ENCODE measurements at places on chromosomes 1 and 21.

DNA sequence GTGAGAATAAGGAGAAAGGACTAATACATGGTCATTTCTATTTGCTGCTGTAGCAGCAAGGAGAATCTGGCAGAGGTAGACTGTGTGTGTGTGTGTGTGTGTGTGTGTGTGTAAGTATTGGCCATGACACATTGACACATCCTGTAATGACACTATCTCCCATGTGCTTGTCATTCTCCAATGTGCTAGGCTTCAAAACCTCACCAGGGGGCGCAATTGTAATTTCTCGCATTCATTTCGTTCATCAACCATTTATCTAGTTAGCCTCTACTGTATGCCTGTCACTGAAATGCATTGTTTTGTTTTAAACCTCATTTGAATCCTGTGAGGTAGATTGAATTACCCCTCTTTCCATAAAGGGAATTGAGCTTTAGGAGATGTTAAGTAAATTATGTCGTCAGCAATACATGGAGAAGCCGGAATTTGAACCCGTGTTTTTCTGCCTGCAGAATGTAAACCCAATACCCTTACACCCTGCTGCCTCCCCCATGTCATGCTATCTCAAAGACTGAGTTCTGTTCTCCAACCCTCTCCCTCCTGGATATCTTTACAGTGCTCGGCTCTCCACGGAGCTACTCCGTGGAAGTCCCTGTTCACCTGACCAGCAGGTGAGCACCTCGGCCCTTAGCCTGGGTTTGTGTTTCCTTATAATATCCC is 100.8 kb downstream of the UCK2 start:
- peak; percentile 70 for DNase-seq

- no peak for DNase-seq
Measured at GRCh38 chr1:43285269-43285990, at the start of gene C1orf210. Gene C1orf210, minus strand, starts transcription at chr1:43285581. Its CDS starts 2,311 bp downstream, at chr1:43283270.

GRCh38 chr1:147541672-147542568 is 619 bp downstream of the BCL9 start:
- DNase-seq, result peak; percentile 51

GRCh38 chr1:203186446-203187303 is at the start of gene CHI3L1:
Gene CHI3L1, minus strand, starts transcription at chr1:203186704. Its CDS starts 81 bp downstream, at chr1:203186623.
- no peak for DNase-seq

DNA sequence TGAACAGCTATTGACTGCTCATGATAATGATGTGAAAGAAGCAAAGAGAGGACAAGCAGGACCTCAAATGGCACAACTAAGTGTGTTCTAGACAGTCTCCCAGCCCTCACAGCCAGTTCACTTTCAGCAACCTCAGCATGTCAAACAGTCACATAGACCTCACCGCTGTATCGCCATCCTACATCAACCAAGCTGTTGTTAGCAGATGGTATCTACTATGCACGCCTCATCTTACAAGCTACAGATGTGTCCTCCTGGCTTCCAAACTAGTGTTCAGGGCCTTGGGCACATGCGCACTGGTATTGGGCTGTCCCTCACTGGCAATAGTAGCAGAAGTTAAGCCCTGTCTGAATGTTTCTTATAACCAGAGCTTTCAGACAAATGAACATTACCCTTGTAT is 28.4 kb downstream of the EVI5 start:
- no peak for DNase-seq

DNA sequence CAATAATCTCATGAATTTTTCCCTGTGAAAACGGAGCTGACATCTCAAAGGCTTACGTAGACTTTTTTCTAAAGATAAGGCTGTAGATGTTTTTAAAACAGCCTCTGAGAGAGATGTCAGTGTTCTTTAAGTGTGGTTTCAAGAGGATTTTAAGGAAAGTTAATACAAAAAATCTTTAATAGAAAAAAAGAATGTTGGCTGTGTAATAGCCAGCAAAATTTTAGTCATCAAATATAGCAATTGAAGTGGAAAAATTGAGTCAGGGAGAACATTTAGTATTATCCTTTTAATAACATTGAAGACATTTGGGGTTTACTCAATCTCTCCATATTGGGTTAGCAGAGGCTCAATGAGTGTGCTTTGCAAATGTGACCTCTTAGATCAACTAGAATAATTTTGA is 38.6 kb upstream of the CHRM3 start:
- no peak for DNase-seq

GRCh38 chr1:201589186-201589585 is 50.3 kb downstream of the NAV1 start:
- no peak for DNase-seq

GRCh38 chr1:208090388-208091301 is 153.5 kb downstream of the PLXNA2 start:
- DNase-seq, result peak; percentile 50

DNA sequence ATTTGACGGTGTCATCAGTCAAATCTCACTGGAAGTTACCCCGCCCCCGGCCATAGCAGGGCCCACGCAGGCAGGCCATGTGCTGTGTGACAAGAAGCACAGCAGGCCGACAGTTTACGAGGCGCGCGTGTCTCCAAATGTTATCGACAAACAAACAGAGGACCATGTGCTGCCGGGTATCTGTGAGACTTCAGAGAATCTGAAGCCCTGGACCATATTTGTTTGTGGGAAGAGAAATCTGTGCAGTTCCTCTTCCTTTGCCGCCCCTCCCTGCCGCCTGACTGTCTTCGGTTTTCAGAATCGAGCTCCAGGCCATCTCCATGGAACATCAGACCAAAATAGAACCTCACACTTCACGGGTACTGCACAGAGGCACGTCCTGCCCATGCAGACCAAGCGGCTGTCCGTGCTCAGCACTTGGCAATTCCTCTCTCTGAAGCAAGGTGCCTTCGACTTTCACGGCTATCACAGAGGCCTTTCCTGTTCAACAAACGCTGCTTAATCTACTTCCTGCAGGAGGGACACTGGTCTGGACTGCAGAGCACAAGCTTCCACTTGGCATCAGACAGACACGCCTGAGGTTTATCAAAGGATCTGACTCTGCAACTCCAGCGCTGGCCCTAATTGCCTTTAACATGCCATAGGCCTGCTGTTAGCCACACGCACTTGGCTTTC is 135.7 kb upstream of the KRTAP19-8 start:
- no peak for DNase-seq

- no peak for DNase-seq
Measured at GRCh38 chr1:96281491-96281890, 440.1 kb upstream of the PTBP2 start.

DNA sequence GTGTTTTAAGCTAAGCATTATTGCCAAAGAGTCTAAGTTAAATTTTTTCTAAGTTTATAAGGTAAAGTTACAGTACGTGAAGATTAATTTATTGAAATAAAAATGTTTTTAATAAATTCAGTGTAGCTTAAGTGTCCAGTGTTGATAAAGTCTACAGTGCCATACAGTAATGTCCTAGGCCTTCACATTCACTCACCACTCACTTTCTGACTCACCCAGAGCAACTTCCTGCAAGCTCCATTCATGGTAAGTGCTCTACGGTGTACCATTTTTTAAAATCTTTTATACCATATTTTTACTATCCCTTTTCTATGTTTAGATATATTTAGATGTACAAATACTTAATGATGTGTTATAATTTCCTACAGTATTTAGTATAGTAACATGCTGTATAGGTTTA is 173.2 kb downstream of the CACNA1E start:
- no peak for DNase-seq

Data from ELR (cell line).